ENCODE measurements at places on chromosomes 6 and 20.
A peak's percentile ranks its signal among the peaks of the same experiment; 100 is the strongest.

DNA sequence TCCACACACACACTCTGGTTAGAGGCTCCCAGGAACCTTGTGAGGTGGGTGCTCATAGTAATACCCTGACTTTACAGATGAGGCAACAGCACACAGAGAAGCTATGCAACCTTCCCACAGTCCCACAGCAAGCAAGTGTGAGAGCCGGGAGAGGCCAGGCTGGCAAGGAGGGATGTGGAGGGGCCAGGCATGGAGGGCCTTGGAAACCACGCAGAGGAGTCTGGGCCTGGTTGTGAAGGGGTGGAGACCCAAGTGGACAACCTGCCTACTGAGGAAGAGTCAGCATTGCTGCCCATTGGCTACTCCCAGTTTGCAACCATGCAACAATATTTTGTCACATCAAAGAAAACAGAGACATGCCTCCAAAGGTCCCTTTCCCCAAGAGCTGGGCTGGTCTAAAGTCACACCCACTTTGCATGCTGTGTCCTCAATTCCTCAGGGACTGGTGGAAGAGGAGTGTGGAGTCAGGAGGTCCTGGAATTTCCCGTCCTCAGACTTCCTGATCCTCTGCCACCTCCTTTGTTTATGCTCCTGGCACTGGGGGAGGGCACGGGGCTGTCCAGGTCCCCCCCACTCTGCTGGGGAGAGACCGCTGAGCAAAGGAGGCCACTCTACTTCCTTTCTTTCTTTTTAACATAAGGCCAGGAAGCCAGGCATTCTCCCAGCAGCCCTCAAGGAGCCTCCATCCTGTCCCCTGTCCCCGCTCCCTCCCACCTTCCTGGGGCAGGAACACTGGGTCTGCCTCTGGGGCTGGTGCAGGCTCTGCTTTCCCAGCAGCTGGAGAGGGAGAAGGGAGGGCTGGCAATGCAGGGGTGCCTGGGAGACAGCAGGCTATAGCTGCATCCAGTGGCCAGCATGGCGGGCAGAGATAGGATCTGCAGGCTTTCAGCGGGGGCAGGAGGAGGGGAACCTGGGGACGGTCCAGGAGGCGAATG, 68.3 kb downstream of the NOL4L start:
- no peak for DNase-seq

DNA sequence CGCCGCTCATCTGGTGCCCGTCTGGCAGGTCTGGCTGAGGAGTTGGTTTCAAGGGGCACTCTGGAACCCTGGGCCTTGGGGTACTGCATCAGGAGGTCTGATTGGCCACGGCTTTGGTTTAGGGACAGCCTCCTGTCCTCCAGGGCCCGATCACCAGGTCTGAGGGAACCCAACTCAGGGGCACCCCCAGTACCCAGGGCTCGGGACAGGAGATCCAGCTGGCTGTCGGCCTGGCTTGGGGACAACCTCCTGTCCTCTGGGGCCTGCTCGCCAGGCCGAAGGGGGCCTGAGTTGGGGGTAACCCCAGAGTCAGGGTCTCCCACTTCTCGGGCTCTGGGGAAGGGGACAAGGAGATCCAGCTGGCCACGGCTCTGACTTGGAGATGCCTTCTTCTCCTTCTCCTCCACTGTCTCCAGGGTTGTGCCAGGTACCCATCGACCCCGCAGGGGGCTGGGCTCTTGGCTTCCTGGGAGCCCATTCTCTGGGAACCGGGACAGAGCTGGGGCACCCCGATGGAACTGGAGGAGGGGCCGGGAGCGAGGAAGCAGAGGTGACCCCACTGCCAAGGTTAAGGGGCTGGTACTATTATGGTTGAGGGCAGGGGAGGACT, 2.4 kb upstream of the EIF6 start:
- no peak for DNase-seq

GRCh38 chr6:69314001-69314400, 482.8 kb downstream of the LMBRD1 start:
- DNase-seq: no peak

GRCh38 chr6:115004982-115005381, 662.2 kb upstream of the HS3ST5 start:
- DNase-seq: no peak

GRCh38 chr6:82908661-82909060, 157.0 kb downstream of the UBE3D start:
- DNase-seq: no peak

GRCh38 chr20:44028003-44028730, 113.5 kb downstream of the TOX2 start:
- no peak for DNase-seq

DNA sequence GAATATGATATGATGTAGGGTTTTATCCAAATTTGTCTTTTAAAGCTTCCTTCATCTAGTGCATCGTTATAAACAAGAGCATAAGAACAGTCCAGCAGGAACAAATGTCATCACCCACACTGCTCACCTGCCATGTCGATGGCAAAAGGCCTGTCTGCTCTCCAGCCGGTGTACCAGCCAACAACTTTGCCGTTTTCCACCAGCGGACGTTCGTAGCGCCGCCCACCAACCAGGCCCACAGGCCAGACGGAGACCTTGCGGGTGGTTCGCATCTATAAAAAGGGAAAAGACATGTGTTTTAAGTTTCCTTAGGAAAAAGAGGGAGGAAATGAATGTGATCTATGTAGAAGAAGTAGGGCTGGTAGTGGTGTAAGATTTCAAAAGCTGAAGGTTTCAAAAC, 62.9 kb downstream of the B3GAT2 start:
- no peak for DNase-seq

DNA sequence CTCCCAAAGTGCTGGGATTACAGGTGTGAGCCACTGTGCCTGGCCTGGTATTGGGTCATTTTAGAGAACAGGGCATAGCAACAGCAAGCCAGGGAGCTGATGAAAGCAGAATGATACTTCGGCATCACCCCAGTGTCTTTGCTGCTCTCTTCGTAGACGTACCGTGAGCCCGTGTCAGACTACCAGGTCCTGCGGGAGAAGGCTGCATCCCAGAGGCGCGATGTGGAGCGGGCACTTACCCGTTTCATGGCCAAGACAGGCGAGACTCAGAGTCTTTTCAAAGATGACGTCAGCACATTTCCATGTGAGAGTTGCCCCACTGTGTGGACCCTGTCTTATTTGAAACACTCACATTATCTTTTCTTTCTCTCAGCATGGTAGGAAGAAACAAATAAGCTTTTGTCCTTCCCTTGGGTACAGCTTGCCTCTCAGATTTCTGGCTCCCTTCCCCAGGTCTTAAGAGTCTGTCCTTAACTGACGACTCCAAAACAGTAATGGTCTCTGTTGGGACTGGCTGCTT, 15.9 kb downstream of the TAF8 start:
- DNase-seq: no peak

DNA sequence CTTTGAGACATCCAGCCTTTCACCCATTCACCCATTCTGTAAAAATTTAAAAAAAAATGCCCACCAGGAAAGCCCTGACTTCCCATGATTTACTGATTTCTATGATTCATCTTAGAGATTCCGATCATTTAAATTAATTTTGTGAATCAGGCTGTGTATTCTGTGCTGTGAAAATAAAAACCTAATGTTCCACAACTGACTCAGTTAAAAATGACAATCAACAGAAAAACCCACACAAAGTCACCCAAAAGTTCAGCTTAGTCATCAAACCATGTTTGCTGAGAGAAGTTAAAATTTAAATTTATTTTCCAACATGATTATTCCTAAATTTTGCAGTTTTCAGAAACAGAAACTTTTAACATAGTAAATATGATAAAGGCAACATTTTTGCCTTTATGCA, 509.9 kb downstream of the TENT5A start:
- peak; percentile 0 for DNase-seq

DNA sequence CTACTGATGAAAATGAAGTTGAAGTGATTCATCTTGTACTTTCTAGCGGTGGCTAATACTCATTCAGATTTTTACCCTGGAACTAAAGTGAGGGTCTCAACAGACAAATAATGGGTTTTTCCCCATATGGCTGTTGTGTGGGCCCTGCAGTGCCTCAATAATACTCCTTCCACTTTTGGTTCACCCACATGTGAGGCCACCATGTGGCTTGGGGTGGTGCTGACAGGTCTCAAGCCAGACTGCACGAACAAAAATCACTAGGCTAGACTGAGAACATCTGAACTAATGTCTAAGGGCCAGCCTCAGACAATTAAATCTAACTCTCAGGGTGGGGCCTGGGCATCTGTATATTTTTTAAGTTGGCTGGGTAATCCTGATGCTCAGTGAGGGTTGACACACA, 7.9 kb upstream of the COL12A1 start:
- peak; percentile 13 for DNase-seq

- DNase-seq: no peak
Measured at GRCh38 chr6:87944541-87944954, 103.1 kb upstream of the SPACA1 start.

DNA sequence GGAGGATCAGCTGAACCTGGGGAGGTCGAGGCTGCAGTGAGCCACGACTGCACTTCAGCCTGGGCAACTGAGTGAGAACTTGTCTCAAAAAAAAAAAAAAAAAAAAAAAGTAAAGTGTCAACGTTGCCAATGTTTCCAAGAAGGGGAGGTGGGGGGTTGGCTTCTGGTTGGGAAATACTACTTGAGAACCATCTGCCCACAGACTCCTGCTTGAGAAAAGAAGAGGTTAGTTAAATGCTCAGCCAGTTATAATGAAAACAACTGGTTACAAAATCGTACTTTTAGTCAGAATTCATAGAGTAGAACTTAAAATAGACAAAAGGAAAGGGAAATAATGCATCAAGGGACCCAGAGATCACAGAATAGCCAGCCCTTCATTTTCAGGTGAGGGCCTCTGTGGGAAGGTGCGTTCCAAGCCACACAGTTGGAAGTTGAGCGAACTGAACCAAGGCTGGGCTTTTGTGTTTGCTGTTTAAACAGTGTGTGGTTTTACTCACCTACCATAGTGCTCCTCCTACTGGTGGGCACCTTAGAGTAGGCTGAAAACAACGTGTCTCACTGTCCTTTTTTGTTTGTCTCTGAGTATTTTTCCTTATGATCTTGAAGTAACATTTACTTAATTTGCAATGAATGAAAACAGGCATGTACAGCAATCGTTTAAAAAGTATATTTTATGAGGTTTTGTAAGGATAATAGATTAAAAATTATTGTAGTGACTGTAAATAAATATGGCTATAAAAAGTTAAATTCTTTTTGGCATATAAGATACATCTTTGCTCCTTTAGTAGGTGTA, 200.7 kb downstream of the BCAS1 start:
- peak; percentile 79 for DNase-seq

DNA sequence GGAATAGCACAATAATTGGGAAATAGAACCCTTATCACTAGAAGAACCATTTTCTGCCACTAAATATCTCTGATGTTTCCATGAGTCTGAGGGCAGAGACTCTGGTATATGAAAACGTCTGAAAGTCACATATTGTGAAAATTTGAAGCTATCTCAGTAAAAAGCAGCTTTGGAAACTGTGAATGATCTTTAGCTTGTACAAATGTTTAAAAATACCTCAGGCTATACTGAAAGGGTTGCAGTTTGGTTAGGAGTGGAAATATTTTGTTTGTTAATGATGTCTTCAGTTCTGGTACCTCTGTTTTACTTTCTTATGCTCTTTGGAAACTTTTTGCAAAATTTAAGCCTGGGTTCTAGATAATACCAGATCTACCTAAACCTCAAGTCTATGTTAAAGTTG, 135.0 kb downstream of the SLC16A10 start:
- DNase-seq: no peak

GRCh38 chr6:100620085-100620840, 155.5 kb upstream of the SIM1 start:
- no peak for DNase-seq

DNA sequence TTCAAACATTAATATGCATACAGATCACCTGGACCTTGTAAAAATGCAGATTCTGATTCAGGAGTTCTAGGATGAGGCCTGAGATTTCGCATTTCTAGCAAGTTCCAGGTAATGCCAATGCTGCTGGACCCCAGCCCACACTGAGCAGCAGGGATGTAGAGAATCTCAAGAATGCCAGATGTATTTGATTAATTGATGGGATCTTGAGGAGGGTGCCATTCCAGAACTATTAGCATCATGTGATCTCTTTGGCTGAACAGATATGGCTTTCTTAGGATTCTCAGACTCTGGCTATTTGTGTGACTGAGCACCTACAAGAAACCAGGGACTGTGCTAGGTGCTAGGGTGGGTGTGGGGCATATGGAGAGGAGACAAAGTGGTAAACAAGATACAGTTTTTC, 16.5 kb upstream of the SNX3 start:
- DNase-seq: no peak

DNA sequence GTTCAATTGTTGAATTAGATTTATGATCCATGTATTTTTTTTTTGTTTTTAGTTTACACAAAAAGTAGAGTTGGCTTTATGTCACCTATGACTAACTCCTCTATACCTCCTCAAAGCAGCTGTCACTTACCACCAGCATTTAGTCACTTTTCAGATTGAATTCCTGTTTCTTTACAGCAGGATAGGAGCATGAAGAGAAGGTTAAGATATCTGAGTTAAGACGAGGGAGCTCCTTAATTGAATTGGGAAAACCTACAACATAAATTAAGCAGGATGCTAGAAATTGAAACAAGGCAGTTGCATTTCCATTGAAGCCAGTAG, 237.2 kb downstream of the FARS2 start:
- no peak for DNase-seq

- DNase-seq: no peak
Measured at GRCh38 chr6:118092086-118092485, 185.0 kb downstream of the SLC35F1 start.

DNA sequence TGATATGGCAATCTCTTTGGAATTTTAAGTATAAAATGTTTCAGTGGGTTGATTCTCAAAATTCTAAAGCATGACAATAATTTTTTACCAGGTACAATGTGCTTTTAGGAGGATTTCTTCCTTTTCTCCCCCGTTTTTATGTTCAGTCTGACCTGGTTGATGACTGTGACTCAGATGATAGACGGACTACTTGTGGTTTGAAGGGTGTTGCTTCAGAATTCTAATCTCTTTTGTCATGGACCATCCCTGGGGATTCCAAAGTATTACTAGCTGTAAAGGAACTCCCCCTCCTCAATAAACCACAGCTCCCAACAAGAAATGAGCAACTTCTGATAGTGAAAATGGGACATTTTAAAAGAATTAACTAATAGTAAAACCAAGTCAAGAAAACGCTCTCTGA, 34.9 kb upstream of the TNFAIP3 start:
- DNase-seq: peak; percentile 74

DNA sequence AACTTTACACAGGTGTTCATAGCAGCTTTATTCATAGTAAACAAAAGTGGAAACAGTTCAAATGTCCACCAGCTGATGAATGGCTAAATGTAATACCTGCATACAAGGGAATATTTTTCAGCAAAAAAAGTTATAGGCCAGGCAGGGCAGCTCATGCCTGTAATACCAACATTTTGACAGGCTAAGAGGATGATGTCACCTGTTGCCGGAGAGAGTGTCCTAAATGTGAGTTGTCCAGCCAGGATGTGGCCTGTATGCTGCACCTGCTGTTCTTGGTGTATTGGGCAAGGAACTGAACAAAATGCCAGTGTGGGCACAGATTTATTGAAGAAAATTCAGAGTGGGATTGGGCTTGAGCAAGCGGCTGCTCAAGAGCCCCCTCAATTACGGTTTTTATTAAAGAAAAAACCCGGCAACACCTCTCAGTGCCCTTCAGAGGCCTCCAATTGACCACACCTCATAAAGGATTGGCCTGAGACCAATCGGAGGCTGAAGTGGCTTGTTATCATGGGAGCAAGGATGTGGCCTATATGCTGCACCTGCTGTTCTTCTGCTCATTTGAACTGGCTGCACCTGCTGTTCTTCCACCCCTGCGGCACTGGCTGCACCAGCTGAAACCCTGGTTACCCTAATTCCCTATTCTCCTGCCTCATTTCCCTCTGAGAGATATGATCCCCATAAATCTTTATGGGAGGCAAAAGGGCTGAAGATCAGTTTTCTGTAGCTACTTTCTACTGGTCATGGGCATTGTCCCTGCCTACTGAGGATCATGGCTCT, 164.3 kb upstream of the PROKR2 start:
- no peak for DNase-seq

Measured in suppressor macrophage treated with lipopolysaccharide for 1 hour (primary cell).